ENCODE measurements at places on chromosomes 7 and 10.

GRCh38 chr7:26490640-26491624, 199.3 kb downstream of the SNX10 start:
- no peak for DNase-seq

DNA sequence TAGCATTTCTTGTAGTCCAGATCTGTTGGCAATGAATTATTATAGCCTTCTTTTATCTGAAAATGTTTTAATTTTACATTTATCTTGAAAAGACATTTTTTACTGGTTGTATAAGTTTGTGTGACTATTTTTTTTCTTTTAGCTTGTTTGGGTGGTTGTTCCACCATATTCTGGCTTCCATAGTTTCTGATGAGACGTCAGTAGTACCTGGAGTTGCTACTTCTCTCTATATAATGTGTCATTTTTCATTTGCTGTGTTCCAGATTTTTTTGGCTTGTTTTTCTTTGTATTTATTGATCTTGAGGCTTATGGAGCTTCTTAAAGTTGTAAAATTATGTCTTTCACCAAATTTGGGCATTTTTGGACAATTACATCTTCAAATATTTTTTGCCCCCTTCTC, 168.8 kb downstream of the DNAJB6 start:
- no peak for DNase-seq

GRCh38 chr7:1863091-1863900, 193.2 kb downstream of the ELFN1 start:
- DNase-seq = no peak

DNA sequence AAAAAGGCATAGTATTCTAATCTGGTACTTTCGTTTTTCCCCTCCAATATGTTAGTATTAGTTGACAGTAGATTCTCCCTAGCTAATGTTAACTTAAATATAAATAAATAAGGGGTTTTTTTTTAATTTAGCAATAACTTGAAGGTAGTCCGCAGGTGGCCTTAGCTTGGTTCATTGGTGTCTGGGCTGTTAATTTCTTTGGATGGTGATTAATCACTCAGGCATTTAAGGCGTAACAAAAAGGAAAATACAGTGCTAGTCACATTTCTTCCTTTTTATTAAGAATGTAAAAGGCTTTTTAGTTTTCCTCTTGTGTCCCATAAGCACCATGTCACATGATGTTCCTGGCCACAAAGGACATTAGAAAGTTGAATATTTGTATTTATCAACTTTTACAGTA, 161.0 kb upstream of the POT1 start:
- no peak for DNase-seq

DNA sequence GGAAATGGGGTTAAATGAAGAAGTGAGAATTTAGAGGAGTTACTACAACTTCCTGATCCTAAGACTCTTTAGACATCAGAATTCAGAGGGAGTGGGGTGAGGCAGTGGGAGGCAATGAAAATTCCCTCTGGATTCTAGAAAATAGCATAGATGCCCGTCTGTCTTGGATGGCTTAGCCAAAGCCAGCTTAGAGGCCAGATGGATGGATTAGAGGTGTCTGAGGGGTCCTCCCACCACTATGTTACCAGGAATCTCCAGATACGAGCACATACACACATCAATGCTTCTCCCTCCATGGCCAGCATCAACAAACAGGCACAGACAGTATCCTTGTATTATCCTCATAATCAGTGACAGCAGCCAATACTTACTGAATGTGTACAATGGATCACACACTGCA, 418.1 kb downstream of the PLXNA4 start:
- DNase-seq = no peak

DNA sequence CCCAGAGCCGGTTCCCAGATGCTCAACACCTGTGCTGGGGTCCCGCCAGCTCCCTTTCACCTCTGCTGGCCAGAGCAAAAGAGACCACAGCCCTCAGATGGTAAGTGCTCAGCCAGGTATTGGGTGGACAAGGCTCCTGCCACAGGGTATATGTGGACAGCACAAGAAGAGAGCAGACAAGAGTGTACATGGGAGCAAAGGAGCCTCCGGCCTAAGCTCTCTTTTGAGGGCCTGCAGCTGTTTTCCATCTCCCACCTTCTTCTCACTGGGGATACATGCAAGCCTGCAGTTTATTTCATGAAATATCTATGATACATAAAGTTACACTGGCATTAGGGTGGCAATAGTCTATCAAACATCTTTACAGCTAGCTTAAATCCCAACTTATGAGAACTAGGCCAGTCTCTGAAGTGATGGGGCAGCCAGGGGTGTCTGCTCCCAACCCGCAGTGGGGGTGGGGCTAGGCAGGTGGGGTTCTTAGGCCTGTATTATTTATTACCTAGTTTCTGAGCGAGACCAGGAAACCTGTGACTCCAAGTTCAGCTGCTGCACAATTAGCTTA, 50.4 kb upstream of the DDC start:
- no peak for DNase-seq

DNA sequence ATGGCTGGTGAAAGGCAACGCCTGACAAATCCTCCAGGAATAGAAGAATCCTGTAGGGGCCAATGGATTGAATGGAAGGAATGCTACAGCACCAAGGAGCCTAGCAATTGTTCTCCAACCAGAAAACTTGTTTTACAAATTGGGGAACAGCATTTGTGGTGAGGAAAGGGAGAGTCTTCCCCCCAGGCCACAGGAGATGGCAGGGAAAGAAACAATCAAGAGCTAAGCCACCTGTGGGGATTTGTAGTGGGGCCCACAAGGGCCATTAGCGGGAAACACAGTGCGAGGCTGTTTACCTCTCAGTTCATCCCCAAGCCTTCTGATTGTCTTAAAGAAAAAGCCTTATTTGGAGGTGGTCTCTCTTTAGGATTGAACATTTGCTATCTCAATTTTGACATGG, 48.5 kb upstream of the KCNMA1 start:
- DNase-seq = no peak

DNA sequence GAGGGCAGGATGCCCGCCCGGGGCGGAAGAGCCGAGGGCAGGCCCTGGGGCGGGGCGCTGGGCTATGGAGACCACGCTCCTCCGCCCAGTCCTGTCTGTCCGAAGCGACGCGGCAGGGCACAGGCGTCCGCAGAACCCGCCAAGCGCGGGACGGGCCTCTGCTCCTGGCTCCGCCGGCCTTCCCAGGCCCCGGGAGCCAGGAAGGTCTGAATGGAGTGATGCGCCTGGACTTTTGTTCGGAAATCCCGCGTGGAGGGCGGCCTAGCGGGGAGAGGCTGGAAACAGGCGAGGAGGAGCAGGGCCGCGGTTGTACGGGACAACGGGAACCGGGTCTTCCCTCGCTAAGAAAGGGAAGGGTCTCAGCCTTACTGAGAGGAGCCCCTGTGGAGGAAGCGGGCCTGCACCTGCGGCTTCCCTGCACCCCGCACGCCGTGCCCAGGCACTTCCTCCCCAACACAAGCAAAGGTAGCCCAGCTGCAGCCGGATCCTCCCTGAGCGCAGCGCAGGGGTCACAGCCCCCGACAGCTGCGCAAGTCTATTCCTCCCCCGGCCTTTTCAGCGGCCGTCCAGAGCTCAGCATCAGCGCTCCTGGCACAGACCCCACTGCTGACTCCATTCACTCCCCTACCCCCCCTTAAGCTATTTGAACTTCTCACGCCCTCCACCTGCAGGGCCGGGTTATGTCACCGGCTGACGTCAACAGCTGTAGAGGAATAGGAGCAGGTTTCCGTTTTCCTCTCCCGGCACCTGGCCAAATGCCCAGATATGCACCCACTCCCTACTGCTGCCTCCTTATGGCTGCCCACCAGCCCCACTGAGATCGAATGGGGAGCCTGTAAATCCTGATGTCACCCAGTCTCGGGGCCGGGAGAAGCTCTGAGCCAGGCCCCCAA, 143.2 kb upstream of the RET start:
- peak; percentile 28 for DNase-seq

GRCh38 chr7:141685285-141686023, 16.5 kb downstream of the DENND11 start:
- DNase-seq = no peak

Measured in CD4-positive, alpha-beta T cell treated with Interleukin-1 beta for 1 hour (primary cell).